ENCODE measurements at places on chromosomes 1 and 21. TPM values are rescaled to one million over a fixed set of nuclear protein-coding genes. Genes with fewer than 3 reads are reported as not detected.

DNA sequence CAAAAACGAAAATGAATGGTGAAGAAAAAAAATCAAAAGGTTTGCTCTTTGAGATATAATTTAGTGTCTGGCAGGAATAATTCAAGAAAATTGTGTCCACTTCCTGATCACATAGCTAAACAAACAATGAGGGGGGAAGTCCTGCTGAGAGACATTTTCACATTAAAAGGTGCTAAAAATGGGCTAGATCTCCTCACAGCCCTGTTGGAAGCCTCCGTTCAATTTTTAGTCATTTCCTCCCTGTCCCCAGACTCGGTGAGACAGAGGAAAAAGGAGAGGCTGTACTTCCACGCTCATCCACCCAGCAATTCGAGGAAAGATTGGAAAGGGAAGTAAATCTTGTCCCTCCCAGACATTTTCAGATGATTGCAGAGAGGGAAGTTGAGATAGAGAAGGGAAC is 103.7 kb downstream of the BARHL2 start:
- no peak for DNase-seq

GRCh38 chr1:13784971-13785370 is 85.0 kb downstream of the PRDM2 start:
- no peak for DNase-seq

GRCh38 chr1:109933856-109934711 is 23.4 kb downstream of the CSF1 start:
- DNase-seq: peak; percentile 91

- DNase-seq: peak; percentile 22
Observed at GRCh38 chr1:210446479-210446878, 117.8 kb downstream of the HHAT start.

DNA sequence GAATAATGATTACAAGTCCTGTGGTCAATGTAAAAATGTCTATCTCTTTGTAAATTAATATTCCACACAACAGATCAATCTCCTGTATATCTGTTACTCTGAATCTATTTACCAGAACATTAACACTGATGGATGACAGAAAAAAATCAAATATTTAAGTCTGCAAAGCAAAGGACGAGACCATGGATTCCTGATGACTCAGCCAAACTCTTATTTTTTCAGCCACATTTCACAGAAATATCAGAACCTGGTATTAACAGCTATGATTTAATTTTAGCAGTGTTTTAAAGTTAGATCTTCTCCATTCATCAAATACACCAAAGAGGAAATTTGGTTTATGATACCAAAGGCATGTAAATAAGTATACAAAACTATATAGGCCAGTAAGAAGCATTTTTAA is 46.1 kb downstream of the FAF1 start:
- DNase-seq: no peak

GRCh38 chr21:32829504-32829903 is 57.9 kb upstream of the PAXBP1 start:
- no peak for DNase-seq

DNA sequence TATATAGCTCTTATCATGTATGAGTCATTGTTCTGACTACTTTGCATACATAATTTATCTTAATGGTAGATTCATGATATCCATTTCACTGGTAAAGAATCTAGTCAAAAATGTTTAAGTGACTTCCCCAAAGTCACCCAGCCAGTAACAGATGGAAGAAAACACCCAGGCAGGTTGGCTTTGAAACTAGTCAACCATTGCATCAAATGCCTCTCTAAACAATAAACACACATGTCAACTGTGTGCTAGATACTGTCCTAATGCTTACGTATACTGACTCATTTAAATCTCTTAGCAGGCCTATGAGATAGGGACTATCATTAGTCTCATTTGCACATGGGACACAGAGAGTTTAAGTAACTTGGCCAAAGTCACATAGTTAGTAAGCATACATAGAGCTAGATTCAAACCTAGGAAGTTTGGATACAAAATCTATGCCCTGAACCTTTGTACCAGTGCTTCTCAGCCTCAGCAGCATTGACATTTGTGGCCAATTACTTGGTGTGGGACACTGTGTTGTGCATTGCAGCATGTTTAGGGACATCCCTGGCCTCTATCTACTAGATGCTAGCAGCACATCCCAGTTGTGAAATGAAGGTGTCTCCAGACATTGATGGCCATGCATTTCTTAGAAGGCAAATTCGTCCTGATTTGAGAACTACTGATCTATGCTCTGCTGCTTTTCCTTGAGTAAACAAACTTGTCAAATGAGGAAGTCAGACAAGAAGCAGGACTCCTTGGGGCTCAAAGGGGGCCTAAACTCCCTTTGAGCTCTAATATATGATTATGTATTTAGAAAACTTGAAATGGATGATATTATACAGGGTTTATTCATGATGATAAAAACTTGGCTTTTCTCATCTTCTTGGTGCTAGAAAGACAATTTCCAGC is 316.3 kb downstream of the KCNH1 start:
- no peak for DNase-seq

GRCh38 chr1:23530747-23531561 is at the start of gene E2F2:
Gene E2F2 (minus strand): TSS chr1:23531233. CDS start chr1:23530793, 440 bp downstream.
- peak; percentile 56 for DNase-seq

DNA sequence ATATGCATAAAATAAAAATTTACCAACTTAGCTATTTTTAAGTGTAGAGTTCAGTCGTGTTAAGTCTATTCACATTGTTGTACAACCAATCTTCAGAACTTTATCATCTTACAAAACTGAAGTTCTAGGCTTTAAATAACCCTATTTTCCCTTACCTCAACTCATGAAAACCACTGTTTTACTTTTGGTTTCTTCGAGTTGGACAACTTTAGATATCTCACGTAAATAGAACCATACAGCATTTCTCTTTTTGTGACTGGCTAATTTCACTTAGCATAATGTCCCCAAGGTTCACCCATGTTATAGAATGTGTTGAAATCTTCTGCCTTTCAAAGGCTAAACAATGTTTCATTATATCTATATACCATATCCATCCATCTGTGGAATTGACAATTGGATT is 819.0 kb upstream of the ADGRL4 start:
- DNase-seq: no peak

DNA sequence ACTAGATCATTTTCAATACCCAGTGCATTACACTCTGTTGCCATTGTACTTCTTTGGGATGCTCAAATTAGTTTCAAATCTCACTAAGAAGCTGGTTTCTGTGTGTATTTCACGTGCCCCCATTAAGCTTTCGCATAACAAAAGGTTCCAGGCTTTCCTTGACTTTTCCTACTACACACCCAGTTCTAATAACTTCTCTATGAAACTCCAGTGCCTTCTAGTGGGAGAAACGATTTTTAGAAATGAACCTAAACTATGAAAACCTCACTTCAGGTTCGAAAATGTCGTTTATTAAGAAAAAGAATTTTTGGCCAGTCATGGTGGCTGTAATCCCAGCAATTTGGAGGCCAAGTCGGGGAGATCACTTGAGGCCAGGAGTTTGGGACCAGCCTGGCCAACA is 2.8 kb downstream of the CFHR4 start:
- no peak for DNase-seq

GRCh38 chr1:232308616-232309015 is 321.3 kb downstream of the SIPA1L2 start:
- DNase-seq: no peak

DNA sequence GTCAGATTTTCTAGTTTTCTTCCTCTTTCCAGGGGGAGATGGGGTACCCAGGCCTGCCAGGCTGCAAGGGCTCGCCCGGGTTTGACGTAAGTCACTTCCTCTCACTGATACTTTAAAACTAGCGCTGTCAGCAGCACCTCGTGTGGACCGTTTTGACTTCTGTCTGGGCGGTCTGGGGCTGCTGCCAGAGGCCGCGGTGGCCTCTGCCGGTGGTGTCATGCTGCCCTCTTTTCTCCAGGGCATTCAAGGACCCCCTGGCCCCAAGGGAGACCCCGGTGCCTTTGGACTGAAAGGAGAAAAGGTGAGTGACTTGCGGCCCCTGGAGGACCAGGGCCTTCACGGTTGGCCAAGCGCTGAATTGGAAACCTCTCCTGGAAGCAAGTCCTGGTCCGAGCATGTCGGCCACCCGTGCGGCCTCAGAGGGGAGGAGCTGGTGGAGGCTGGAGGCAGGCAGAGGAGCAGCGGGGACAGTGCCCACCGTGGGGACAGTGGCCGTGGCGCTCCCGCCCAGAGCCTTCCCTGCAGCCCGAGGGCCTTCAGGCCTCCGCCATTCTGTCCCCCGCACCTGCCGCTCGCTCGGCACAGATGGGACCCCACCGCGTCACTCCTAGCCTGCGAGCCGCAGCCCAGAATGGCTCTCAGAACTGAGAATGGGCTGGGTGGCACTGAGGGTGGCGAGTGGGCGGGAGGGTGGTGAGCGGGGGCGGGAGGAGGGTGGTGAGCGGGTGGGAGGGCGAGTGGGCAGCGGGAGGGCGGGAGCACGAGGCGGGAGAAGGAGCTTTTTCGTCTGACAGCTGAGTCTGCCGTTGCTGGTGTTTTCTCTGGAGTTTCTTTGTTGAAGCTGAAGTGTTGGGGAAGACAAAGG is 9.4 kb downstream of the COL6A1 start:
- no peak for DNase-seq

GRCh38 chr1:100037656-100037926 is 67.8 kb downstream of the SLC35A3 start:
- DNase-seq: no peak

DNA sequence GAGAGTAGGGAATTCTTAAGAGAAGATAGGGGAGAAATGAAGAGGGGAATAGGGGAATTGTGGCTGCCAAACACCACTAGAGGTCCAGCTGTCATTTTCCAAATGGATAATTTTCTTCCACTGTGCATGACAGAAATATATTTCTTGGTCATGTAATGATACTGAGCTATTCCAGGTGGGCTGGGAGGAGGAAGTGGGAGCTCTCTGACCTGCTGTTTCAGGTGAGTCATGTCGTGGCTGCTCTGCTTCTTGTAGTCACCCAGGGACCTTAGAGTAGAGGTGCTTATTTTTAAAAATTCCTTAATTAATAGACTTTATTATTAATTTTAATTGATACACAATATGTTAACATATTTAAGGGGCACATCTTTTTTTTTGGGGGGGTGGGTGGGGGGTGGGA is 11.9 kb downstream of the PDE4B start:
- DNase-seq: no peak

GRCh38 chr1:177122461-177123251 is 41.9 kb downstream of the ASTN1 start:
- no peak for DNase-seq

GRCh38 chr1:152347116-152347728 is 12.6 kb downstream of the FLG2 start:
- DNase-seq: peak; percentile 18

DNA sequence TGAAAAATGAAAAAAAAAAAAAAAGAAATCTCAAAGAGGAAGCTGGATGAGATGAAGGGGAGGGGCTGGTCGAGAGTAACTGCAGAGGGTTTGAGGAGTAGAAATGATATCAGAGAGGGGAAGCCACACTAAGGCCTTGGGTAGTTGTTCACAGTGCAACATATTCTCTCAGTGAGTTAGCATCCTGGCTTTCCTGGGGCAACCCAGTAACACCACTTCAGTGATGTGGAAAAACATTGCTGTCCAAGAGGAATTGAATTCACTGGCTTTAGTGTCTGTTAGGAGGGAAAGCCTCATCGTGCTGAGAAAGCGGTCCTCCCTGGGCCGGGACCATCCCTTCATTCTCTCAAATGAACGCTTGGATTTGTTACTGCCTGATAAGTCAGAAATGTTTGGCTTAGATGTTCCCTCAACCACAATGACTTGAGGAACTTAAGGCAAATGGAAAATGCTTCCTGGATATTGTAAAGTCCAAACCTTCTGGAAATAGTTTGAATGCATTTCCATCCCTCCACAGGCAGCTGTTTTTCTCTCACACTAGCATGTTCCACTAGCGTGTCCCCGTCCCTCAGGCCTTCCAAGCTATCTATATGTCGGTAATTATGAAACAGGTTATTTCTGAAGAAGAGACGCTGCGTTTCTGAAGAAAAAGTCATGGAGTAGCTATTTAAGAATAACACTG is 12.2 kb downstream of the TGFB2 start:
- peak; percentile 76 for DNase-seq

- DNase-seq: no peak
Observed at GRCh38 chr1:64601207-64601606, 131.3 kb downstream of the CACHD1 start.

GRCh38 chr1:236099355-236099974 is 34.6 kb upstream of the NID1 start:
- peak; percentile 4 for DNase-seq

GRCh38 chr1:86938450-86938849 is 24.0 kb downstream of the HS2ST1 start:
- DNase-seq: no peak

DNA sequence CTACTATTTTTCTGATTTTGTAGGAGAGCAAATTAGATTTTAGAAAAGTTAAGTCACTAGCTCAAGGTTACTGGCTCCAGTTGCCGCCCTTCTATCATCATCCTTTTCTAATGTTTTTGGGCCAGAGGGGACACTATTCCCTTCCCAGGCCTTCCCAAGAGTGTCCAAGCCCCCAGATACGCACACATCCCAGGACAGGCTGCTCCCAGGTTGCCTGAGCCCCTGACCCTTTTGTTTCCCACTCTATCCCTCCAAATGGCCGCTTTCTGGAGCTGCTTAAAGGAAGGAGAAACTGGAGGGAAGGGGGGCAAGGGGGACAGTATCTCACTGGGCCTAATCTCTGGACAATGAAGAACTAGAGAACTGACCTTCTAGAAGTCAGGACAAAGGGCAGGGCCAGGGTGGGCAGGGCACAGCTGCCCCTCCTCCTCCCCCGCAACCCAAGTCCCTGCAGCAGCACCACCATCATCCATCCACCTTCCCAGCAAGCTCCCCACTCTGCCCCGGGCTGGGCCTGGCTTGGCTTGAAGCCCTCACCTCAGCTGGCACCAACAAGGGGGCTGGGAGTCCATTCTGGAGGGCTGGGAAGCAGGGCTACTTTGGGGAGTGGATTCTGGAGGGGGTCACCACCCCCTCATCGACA is 1.1 kb upstream of the MAP7D1 start:
- no peak for DNase-seq

DNA sequence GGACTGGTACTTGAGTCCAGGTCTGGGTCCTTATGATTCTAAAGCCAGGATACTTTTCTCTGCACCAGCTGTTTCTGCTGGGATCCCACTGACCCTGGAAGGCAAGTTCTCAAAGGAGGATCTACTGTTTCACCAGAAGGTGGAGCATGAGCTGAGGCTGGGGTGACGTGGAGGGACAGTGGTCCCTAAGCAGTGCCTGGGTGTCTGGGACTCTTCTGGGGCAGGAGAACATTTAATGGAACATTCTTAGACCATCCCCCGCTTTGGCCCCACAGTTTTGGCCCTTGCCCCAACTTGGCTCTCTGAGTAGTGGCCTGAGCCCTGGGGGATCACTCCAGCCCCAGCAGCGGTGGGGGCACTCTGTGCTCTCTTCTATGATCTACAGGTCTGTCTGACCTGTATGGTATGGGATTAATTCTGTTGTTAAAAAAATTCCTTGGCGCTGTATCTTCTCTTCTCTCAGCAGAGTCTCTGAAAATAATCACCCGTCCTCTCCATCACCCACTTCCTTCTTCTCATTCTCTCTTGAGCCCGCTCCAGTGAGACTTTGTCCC is 60.3 kb upstream of the CSF3R start:
- DNase-seq: no peak

ITLN2 gene
- not detected for total RNA-seq

NOS1AP gene
- total RNA-seq: 0.94 TPM

BRDT gene
- not detected for total RNA-seq

IL24 gene
- not detected for total RNA-seq

PCP4 gene
- not detected for total RNA-seq

TMEM125 gene
- total RNA-seq: 0.64 TPM

Data from astrocyte (in vitro differentiated cells and primary cell).